ENCODE measurements at places on chromosomes 3 and 15. TPM values are rescaled to one million over a fixed set of nuclear protein-coding genes. Genes with fewer than 3 reads are reported as not detected.

Gene PRTG
- polyA plus RNA-seq = 15.8 TPM

Gene TYRO3
- polyA plus RNA-seq = 131 TPM

Gene GOLGA8H
- 2.4 TPM for polyA plus RNA-seq

Gene RTP3
- polyA plus RNA-seq = not detected

Gene MYZAP
- 5.3 TPM for polyA plus RNA-seq

Gene PGBD4
- 2.6 TPM for polyA plus RNA-seq

DNA sequence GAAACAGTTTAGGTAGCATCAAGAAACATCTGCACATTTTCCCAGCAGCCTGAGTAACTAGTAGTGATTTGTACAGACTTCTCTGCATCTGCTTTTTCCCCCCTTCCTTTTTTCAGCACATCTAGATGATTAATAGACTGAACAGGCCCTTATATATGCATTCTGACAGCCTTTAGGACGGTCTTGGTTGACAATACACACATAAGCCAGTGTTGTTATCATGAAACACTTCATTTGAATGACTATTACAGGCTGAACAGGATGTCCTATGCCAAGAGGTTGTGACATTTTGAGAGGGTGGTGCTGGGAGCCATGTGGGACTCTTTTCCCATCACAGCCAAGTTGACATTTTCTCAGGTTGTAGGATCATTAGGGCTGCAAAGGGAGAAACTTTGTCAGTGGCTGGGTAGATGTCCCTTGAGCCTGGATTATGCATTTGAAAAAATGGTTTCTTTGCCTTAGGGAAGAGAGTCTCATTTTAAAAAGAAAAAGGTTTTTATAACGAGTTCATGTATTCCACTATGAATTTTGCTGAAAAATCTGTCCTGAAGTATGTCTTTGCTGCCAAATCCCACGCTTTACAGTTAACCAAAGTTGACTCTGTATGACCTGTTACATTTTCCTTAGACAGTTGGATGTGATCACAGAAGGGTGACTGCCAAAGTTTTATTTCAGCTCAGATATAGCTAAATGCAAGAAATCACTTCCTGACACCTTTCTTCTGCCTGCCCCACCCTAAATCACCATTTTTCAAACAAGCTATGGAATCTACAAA lies 73.7 kb downstream of the FILIP1L start:
- no peak for DNase-seq

- DNase-seq = no peak
Measured at GRCh38 chr3:150602426-150603152, 532 bp upstream of the SELENOT start.

DNA sequence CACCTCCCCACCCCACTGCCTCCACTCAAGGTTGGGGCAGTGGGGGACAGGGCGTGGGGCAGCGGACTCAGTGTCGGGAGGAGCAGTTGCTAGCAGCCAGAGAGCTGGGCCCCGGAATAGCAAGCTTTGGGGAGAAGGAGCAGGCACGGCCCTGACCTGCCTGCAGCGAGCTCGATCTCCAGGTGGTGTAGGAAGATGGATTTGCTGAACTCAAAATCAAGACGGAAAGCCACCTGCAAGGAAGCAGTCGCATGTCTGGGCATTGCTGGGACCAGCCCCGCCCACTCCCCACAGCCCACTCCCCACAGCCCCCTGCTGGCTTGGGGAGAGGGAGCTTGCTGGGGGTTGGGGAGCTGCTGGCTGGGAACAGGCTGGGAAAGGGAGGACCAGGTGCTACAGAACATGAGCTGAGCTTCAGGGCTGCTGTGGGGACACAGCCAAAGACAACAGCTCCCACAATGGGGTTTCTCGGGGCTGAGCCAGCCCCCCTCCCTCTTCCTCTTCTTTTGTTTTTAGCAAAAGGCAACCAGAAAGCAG lies 38.0 kb downstream of the FEM1B start:
- DNase-seq = no peak

DNA sequence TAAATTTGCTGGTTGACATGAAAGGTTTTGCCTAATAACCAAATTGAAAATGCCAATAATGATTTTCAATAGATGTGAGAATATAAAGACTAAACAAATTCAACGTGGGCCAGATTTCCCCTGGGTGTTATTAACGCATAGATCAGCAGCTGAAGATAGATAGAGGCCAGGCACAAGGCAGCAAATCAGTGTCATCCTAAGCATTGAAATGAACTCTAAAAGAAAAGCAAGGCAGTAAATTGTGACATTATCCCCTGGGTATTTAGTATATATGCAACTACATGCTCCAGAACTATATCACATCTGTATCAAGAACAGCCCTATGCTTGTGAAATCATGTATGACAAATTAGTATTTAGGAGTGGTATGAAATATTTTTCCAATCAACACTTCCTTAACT lies 167.1 kb upstream of the EPHA3 start:
- DNase-seq = no peak

DNA sequence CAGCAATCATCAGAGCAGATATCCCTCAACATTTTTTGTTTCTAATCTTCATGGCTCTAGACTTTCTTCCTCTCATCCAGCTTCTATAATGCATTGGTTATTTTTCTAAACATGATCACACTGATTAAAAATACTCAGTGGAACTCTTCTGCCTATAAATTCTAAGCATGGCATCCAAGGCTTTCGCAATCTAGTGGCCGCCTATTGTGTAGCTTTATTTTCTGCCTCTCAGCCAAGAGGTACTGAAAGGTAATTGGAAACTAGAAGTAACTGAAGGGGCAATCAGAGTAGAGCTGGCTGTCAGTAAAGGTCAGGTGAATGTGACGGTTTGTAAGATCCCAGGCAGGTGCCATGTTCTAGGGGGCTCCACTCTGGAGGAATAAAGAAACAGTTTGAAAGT lies 33.4 kb downstream of the OXSM start:
- no peak for DNase-seq

DNA sequence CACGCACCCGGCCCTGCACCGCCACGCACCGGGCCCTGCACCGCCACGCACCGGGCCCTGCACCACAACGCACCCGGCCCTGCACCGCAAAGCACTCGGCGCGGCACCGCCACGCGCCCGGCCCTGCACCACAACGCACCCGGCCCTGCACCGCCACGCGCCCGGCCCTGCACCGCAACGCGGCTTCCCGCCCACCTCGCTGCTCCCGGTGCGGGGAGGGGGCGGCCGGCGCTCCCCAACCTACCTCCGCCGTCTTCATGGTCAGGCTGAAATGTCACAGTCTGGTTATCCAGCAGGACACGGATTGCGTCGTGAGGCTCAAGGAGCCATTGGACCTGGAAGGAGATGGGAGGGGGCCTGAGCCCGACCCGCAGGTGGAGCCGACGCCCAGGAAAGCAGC lies 41.8 kb downstream of the MUC20 start:
- no peak for DNase-seq

- DNase-seq = no peak
Measured at GRCh38 chr3:31502803-31503221, 29.9 kb upstream of the STT3B start.

DNA sequence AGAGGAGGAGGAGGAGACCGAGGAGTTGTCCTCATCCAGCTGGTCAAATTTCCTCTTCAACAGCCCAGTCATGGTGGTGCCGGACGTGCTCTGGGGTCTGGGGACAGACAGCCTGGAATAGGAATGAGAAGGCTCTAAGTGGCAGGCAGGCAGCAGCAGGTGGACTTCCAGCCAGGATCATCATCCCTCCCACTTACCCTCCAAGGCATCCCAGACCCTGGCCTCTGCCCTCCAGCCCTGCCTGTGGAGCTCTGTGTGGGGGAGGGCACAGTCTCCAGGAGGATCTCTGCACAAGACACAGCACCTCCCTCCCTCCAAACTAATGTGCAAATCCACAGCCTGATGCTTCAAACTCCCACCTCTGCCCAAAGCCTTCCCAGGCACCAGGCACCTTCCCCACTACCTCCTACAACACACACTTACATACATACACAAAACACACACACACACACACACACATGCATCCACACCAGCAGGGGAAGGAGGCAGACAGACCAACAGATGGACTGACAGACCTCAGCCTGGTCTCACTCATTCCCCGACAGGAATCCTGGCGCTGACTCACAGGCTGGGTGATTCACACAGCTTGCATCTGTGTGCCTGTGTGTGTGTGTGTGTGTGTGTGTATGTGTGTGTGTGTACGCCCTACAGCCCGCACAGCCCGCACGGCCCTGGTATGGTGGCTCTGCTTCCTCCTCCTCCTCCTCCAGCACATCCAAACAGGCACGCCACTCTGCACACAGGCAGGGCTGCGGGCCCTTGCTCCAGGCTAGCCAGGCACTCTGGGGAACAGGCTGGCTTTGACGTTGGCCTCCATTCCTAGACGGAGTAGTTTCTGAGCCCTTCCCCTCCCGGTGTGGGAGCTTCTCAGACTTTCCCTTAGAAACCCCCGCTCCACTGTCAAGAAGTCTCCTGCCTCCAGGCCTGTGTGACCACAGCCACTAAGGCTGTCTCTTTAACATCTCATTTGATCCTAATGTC lies 6.5 kb downstream of the CSRNP1 start:
- no peak for DNase-seq

DNA sequence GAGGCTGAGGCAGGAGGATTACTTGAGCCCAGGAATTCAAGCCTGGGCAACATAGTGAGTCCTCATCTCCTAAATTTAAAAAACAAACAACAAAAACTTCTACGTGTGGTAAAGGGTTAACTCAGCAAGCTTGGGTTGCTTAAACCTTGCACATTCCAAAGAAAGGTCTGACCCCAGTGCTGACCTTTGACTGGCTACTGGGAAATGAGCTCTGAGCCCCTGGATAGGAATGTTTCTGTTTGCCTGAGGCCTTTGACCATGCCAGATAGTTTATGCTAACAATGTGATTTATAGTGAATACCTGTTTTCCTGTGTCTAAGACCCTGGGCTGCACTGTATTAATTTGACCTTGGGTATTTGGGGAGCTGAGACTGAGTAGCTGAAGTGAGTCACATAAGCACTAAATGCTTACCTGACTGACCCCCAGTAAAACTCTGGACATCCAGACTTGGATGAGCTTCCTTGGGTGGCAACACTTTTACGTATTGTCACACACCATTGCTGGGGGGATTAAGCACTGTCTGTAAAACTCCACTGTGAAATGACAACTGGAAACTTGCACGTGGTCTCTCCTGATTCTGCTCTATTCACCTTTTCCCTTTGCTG lies 20.7 kb downstream of the TCAIM start:
- no peak for DNase-seq

DNA sequence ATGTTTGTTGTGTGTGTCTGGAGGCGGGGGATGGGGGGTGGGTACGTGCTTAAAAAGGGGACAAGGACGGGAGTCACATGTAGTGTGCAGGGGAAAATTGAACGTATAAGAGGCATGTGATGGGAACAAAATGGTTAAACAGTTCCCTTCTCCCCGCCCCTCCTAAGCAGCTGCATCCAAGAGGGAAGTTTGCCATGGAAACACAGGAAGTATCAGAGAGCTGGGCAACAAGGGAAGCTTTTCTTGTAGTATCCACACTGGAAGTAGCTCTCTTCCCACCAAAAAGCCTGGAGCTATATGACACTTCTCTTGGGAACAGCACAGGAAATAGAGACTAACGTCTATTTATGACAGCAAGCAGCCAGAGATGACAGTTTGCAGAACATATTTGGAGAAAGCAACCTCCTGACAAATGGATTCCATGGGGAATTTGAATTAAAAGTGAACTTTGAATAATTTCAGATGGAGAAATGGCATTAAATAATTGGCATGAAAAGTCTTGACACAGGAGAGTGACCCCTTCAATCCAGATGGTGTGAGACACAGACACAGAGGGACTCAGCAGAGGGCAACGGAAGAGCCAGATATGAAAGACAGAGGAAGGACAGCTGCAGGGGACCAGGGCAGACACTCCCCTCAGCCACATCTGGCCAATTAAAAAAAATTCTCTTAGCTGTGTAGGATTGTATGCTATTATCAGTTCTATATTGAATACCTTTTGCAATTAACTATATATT lies 294.2 kb upstream of the TBL1XR1 start:
- no peak for DNase-seq

DNA sequence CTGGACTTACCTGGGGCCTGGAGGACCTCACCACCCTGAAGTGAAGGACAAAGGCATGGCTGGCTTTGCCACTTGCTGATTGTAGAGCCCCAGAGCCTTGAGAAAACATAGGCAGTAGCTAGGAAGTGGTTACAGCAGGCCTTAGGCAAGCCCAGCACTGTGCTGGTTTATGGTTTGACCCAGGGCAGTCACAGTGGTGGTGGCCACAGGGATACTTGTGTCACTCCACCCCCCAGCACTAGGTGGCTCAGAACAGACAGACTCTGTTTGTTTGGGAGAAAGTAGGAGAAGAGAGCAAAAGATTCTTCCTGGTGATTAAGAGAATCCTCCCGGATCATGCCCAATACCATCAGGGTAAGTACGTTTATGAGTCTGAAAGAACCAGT lies 13.2 kb upstream of the COL8A1 start:
- no peak for DNase-seq

DNA sequence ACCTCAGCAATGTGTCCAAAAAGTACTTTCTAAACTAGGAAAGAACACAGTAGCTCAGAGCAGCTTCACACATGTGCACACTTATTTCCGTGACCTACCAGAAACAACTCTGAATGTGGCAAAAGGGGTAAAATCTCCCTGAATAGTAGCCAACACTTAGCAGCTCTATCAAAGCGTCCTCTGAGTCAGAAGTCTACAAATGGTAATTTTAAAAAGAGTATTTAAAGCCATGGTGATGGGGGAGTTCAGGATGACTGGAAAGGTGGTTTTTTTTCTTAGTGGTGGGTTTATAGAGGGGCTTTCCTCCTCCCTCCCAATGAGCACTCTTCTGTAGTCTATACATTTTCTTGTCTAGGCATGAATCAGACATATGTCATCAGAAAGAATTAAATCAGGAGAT lies 223.8 kb upstream of the PRICKLE2 start:
- DNase-seq = no peak

DNA sequence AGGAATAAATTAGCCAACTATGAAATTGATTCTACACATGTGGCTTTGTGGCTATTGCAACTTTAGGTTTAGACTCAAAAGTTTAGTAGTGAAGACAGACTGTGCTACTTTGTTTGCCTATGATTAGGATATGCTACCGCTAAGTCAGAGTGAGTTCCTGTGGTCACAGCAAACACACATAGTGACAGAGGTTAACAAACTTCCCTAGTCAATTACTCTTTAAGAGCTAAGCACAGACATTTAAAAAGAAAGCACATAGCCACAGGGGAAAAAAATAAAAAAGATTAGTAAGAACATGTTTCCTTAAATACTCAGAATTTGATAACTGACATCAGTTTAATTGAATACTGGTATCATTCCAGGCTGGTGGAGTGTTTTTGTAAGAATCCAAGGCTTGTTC lies 207.1 kb downstream of the GBE1 start:
- no peak for DNase-seq

DNA sequence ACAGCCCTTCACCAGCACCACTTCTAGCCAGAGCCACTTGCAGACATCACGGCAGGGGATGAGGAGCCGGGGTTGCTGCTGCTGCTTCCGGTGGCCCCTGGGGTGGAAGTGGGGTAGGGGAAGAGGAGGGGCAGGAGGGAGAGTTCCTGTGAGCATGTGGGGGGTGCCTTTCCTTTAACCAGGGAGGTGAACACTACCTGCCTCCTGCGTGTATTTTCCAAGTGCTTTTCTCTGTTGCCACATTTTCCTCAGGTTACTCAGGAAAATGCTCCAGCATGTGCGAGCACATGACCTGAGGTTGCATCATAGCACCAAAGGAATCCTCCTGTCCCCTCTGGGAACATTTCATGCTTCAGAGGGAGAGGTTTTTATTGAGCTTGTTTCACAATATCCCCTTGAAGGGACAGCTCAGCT lies 12.2 kb upstream of the SACM1L start:
- no peak for DNase-seq
